Amniotic stem cell (primary cell): ENCODE measurements at places on chromosomes 12 and 14.

- DNase-seq: no peak
These were observed 34.5 kb upstream of the ARID2 start for GRCh38 chr12:45695035-45695434.

DNA sequence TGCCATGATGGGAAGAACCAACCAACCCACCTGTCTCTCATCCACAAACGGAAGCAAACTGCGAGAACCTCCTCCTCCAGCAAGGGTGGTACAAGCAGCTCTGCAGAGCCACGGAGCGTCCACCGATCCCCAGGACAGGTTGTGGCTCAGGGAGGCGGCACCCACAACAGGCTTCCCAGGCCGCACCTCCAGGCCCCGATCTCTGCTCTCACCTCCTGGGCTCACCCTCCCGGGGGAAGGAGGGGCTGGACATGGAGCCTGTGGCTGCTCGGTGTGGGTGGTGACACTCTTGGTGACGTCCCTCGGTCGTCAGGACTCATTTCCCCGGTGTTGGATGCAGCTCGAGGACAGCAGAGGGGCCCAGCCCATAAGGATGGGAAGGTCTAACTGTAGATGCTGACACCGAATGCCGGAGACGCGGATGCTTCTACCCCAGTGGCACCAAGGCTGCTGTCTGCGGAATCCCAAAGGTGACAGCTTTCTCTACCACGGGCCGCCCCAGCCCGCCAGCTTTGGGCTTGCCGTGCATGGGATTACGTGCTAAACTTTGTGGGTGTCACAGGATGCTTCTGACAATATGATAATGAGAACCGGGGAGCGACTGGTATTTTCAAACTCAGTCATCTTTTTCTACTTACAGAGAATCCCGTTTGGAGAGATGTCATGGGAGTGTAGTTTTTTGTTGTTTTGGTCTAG, 58.0 kb downstream of the STX2 start:
- DNase-seq: no peak

DNA sequence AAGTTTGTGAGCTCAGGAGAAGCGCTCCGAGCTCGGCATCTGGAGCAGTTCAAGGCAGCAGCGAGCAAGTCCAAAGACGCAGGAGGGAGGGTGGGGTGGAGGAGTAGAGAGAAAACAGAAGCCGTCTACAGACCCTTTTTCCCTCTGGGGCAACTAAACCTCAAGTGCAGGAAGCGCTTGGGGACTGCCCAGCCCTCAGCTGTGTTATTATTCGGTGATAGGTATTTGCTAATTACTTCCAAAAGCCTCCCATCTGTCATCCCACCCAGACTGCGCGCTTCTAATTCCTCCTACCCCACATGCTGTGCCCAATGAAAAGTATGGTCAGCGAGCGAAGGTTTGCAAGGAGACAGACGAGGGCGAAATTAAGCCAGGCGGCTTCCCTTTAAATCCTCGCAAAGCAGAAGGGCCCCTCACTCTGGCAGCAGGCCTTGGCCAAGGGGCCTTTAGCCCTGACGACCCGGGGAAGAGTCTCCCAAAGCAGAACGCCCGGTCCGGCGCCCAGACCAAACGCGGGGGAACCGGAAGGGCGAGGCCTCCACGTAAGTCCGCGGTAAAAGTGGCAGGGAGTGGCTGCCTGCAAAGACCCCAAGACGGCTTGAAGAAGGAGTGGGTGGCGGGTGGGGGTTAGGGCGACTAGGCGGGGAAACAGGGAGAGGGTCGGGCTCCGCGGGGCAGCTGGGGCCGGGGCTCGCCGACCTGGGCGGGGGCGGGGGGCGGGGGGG, 507 bp upstream of the CD9 start:
- no peak for DNase-seq

- DNase-seq: no peak
These were observed 73.1 kb downstream of the ATXN7L3B start for GRCh38 chr12:74610711-74611110.

DNA sequence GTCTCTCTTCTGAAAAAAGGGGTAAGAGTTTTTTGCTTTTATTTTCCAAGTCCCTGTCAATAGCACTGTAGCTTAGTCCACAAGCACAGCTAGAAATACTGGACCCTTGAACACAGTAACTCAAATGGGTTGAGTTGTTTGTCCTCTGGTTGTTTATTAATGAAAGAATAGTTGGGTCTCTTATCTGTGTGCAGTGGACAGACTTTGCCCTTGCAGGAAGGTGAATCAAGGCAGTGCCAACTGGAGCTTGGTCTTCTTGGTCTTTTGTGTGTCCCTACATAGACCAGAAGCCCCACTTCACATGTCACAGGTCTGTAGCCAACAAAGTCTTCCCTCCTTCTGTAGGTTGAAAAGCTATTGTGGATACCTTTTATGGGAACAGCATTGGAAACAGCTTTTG, 322.0 kb downstream of the AACS start:
- no peak for DNase-seq

- DNase-seq: no peak
These were observed at the start of gene SYNE3 for GRCh38 chr14:95516554-95517181. Gene SYNE3, minus strand, starts transcription at chr14:95516650. Its CDS starts 40,829 bp downstream, at chr14:95475821.

- DNase-seq: no peak
These were observed 398.9 kb upstream of the MIS18BP1 start for GRCh38 chr14:45651890-45652289.

- DNase-seq: no peak
These were observed 42.1 kb downstream of the STXBP6 start for GRCh38 chr14:25007832-25008231.

DNA sequence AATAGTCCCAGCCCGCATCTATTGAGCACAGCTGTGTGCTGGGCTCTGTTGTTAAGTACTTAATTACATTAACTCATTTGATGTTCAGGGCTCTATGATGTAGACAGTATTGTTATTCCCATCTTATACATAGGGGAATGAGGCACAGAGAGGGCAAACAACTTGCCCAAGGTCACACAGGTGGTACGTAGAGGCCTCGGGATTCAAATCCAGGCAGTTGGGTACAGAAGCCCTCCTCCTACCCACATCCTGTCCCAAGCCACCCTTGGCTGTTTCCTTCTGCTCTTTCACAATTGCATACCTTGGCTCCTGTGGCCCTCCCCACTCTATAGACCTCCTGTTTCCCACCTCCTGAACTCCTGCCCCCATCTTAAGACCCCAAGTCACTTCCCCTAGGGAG, 10.0 kb upstream of the GPR68 start:
- no peak for DNase-seq

DNA sequence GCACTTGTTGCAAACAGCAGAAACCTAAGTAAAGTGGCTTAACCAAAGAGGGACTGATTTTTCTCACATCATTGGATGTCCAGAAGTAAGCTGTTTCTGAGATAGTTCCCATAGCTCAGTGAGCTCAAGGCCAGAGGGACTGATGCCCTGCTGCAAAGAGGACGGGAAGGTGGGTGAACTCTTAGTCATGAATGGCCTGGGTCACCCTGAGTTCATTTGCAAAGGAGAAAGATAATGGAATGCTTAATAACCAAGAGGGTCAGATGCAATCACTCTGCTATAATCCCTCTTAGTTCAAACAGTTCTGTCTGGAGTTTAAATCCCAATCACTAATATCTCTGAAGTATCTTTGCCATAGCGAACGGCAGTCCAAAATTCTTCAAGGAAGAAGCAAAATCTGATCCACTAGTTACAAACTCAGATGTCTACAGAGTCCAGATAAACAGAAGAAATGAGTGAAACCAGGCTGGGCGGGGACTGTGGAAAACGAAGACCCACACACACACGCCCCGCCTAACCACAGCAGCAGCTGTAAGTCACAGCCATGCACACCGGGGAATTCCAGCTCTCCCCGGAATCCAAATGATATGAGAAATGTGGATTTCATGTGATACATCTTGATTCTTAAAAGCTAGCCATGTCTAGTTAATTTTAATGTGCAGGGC, 289.5 kb downstream of the TMEM132D start:
- peak; percentile 27 for DNase-seq

- DNase-seq: no peak
These were observed 775.6 kb downstream of the VRK1 start for GRCh38 chr14:97572583-97573458.

DNA sequence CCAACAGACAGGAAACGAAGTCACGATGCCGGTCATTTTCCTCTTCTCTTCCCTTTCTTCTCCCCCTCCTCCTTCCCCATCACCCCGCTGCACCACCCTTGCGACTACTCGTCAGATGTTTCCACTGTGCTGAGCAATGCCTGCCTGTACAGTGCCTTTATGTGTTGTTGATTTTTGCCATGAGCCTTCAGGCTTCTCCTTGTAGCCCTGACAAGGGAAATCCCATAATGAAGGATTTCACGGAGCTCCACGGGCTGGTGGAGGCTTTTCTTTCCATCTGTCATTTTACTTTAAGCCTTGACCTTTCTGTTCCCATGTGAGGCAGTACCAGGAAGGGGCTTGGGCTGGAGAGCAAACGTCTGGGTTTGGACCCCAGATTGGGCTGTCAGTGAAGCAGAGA, 28.7 kb upstream of the CCND2 start:
- no peak for DNase-seq

DNA sequence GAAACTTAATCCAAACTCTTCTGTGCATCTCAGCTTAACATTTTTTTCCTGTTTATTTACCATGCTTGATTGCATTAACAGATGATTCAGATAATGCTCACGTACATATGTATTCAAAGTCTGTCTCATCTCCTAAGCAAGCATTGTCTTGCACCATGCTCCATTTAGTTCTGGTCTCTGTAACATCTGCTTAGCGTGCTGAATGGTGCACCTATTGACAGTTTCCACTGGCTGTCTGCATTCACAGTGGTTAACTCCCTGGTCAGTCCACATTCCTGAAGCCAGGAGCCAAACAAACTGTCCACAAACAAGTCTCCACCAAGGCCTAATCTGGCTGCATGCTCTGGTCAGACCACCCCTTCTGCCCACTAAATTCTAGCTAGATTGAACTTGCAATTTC, 83.9 kb downstream of the KNTC1 start:
- DNase-seq: no peak

GRCh38 chr12:29574500-29574899, 77.0 kb upstream of the OVCH1 start:
- DNase-seq: no peak

DNA sequence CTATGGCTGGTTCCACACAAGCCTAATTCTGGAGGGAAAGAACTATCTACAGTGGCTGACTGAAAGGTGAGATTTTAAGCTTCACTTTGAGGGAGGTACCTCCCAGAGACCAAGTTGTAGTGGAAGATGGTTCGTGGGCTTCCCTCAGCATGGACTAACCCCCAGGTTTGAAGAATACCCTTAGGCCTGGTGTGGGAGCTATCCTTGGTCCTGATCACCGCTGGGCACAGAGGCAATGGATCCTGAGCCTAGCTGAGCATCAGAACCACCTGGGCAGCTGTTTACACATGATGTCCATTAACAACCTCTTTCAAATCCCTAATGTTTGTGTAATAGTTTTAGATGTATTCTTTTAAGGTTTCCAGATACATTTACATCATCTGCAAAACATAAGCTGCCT, 10.3 kb downstream of the DAO start:
- DNase-seq: no peak

DNA sequence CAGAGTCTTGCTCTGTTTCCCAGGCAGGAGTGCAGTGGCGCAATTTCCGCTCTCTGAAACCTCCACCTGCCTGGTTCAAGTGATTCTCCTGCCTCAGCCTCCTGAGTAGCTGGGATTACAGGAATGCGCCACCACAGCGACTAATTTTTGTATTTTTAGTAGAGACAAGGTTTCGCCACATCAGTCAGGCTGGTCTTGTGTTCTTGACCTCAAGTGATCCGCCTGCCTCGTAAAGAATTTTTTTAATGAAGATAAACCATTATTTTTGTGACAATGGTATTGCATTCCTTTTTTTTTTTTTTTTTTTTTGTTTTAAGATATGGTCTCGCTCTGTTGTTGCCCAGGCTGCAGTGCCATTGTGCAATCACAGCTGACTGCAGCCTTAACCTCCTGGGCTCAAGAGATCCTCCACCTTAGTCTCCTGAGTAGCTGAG, 25.8 kb downstream of the ACVR1B start:
- DNase-seq: no peak

DNA sequence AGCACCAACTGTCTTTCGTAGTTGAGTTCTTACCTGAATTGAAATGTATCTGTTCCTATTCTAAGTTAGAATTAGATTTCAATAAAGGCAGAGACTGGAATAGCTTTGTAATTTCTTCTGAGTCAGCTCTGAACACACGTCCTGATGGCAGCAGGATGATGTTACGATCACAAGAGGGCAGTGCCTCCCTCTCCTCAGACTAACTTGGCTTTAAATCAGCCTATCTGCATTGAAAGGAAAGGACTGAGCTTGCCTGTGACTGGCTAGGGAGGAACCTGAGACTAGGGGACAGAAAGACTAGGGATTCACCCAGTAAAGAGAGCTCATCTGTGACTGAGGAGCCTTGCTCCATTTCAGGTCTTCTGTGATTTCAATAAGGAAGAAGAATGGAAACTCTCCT, 323.7 kb upstream of the OR4E1 start:
- no peak for DNase-seq

GRCh38 chr12:130162745-130163460, 639 bp downstream of the FZD10 start:
- DNase-seq: no peak

- no peak for DNase-seq
These were observed 193.8 kb upstream of the NPAS3 start for GRCh38 chr14:32744811-32745445.

DNA sequence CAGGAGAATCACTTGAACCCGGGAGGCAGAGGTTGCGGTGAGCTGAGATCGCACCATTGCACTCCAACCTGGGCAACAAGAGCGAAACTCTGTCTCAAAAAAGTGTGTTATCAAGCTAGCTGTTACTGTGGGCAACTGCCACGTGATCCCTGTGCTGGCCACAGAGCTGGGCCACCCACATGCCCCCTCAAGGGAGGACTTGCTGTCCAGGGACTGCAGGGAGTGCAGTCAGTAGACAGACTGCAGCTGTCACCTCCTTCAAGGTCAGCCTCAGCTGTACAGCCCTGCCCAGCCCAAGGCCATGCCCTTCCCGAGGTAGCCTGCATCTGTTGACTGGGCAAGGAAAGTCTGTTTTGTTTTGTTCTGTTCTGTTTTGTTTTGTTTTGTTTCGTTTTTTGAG, 46.6 kb upstream of the BICDL1 start:
- no peak for DNase-seq

GRCh38 chr12:77923882-77924281, 93.2 kb downstream of the NAV3 start:
- no peak for DNase-seq

- DNase-seq: no peak
These were observed 30.6 kb downstream of the ATG14 start for GRCh38 chr14:55381040-55381439.

DNA sequence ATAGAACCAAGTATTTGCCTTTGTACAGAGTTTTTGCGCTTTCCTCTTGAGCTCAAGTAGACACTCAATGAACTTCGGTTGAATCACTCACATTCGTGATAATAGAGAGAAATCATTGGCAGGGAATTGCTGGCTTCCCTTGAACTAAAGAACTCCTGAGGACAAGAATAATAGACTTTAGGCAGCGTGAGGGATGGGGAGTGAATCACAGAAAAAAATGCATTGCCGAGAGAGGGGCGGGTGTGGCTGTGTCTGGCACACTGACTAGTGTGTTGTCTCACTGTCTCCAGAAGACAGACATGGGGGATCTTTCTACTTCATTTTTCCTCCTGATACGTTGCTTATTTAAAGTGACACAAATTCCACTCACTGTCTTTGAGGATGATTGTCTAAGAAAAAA, 805.2 kb downstream of the BCL11B start:
- DNase-seq: no peak

- DNase-seq: no peak
These were observed 23.4 kb upstream of the SLC35F4 start for GRCh38 chr14:57889245-57889644.

GRCh38 chr12:82952946-82953345, 266.2 kb downstream of the TMTC2 start:
- no peak for DNase-seq
